ENCODE measurements at places on chromosomes 11 and 22.

GRCh38 chr22:46047226-46047625 is 70.3 kb upstream of the WNT7B start:
- no peak for DNase-seq

- DNase-seq, result no peak
These were observed 18.3 kb downstream of the RCN1 start for GRCh38 chr11:32109138-32109537.

DNA sequence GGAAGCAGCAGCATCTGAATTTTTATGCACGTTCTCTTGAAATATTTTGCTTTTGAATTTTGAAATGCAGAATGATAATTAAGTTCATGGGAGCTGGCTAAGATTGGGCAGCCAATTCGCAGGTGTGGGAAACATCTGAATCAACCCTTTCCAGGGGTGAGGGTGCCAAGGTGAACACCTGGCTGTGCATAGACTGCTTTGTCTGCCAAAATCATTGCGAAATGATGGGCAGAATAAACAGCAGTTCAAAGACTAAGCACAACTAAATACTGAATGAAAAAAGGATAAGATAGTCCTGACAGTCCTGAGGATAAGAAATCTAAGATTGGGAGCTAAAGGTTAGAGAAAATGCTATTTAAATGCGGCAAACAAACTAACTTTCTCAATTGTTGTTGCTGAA is 813.3 kb upstream of the RAG2 start:
- DNase-seq, result no peak

DNA sequence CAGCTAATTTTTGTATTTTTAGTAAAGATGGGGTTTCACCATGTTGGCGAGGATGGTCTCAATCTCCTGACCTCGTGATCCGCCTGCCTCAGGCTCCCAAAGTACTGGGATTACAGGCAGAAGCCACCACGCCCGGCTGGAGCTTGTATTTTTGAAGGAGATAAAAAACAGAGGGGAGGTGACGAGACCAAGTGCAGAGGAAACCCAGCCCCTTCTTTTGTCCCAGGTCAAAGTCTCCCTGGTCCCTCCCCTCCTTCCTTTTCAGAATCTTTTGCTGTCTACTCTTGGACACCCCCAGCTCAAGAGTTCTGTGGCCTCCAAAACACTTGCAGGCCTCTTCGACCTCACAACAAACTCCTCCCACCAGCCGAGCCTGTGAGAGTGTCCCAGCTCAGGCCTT is 12.2 kb upstream of the TMEM184B start:
- DNase-seq, result no peak

DNA sequence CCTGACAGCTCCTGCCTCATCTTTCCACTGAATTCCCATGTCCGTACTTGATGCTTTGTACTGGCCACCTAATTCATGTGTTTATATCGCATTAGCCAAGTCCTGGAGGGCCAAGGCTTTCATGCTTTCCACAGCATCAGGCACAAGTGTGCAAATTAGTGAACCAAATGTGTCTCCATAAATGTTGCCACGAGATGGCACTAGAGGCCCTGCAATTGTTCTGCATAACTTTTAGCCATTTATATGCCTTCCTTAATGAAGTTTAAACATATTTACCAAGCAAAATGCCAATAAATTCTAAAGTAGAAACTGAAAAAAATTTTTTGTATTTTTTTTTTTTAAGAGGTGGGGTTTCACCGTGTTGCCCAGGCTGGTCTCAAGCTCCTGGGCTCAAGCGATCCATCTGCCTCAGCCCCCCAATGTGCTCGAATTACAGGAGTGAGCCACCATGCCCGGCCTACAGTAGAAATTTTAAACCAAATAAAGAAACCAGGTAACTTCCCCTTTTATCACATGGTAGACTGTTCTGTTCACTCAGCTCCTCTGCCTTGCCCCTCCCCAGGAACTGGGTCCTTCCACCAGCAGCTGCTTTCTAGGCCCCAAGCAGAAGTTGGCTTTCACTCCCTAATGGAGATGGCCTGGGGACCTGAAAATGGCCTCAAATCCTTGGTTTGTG is 20.8 kb upstream of the IL18BP start:
- peak; percentile 29 for DNase-seq

All from NCI-H1417 (cell line).